SK-N-SH (cell line): ENCODE measurements at places on chromosomes 6 and 20. TPM values are rescaled to one million over a fixed set of nuclear protein-coding genes. Genes with fewer than 3 reads are reported as not detected.

Gene BPIFA2
- not detected in 2 replicates for polyA plus RNA-seq

Gene VSTM2L
- 4.8 and 5.1 TPM in 2 replicates for polyA plus RNA-seq

Gene MAS1
- polyA plus RNA-seq, result not detected in 2 replicates

Gene TFAP2C
- polyA plus RNA-seq, result not detected in 2 replicates

Gene EDN1
- 1.3 TPM in 2 replicates for polyA plus RNA-seq

Gene DNAAF9
- 5.5 and 7.9 TPM in 2 replicates for polyA plus RNA-seq

Gene AHCY
- polyA plus RNA-seq, result 196 and 215 TPM in 2 replicates

Gene MEI4
- polyA plus RNA-seq, result not detected in 2 replicates

Gene SH3BGRL2
- 1.4 and 1.6 TPM in 2 replicates for polyA plus RNA-seq

Gene HLA-DQA1
- not detected in 2 replicates for polyA plus RNA-seq

Gene KIF25
- not detected in 2 replicates for polyA plus RNA-seq

Gene TMEM217
- polyA plus RNA-seq, result 1.5 and 2.0 TPM in 2 replicates

Gene FAM162B
- not detected in 2 replicates for polyA plus RNA-seq

Gene MAK
- 0.02 TPM in 1 of 2 replicates, not detected in the other for polyA plus RNA-seq

Gene TMC2
- polyA plus RNA-seq, result not detected in 2 replicates

Gene DSTN
- 151 and 167 TPM in 2 replicates for polyA plus RNA-seq

Gene VSX1
- polyA plus RNA-seq, result not detected in 2 replicates

Gene PDE10A
- 0.43 and 0.67 TPM in 2 replicates for polyA plus RNA-seq

Gene RAB44
- polyA plus RNA-seq, result 0.10 and 0.12 TPM in 2 replicates

Gene WFDC5
- 0.08 and 0.11 TPM in 2 replicates for polyA plus RNA-seq

Gene SLC23A2
- 14.0 and 14.2 TPM in 2 replicates for polyA plus RNA-seq

Gene TGM3
- polyA plus RNA-seq, result not detected in 2 replicates

Gene IL17F
- polyA plus RNA-seq, result not detected in 2 replicates

Gene CST3
- polyA plus RNA-seq, result 328 and 428 TPM in 2 replicates

Gene LIN28B
- polyA plus RNA-seq, result 0.67 and 0.91 TPM in 2 replicates

Gene OVOL2
- polyA plus RNA-seq, result not detected in 2 replicates

Gene TBC1D32
- 2.3 and 4.5 TPM in 2 replicates for polyA plus RNA-seq

Gene BFSP1
- 6.7 and 7.1 TPM in 2 replicates for polyA plus RNA-seq

Gene TFAP2D
- polyA plus RNA-seq, result not detected in 2 replicates

Gene TSPO2
- not detected in 2 replicates for polyA plus RNA-seq

Gene TMEM30A
- 22.8 and 27.3 TPM in 2 replicates for polyA plus RNA-seq

Gene RNF182
- 8.0 and 10.9 TPM in 2 replicates for polyA plus RNA-seq

Gene ASF1A
- polyA plus RNA-seq, result 5.2 and 5.4 TPM in 2 replicates

Gene MAPK13
- polyA plus RNA-seq, result 1.9 and 2.3 TPM in 2 replicates

Gene HUS1B
- 0.19 and 0.30 TPM in 2 replicates for polyA plus RNA-seq

Gene CHRNA4
- not detected in 2 replicates for polyA plus RNA-seq

Gene PIGT
- polyA plus RNA-seq, result 144 and 149 TPM in 2 replicates

Gene FAM210B
- polyA plus RNA-seq, result 34.6 and 44.1 TPM in 2 replicates

Gene NFKBIL1
- polyA plus RNA-seq, result 14.6 and 17.1 TPM in 2 replicates

Gene SLC4A11
- polyA plus RNA-seq, result 1.6 and 2.7 TPM in 2 replicates

Gene PHACTR3
- 0.10 and 0.18 TPM in 2 replicates for polyA plus RNA-seq

Gene CALHM6
- polyA plus RNA-seq, result 0.31 and 0.51 TPM in 2 replicates

Gene MMP24
- polyA plus RNA-seq, result 18.1 and 19.0 TPM in 2 replicates
